ENCODE measurements at places on chromosomes 1 and 21.

DNA sequence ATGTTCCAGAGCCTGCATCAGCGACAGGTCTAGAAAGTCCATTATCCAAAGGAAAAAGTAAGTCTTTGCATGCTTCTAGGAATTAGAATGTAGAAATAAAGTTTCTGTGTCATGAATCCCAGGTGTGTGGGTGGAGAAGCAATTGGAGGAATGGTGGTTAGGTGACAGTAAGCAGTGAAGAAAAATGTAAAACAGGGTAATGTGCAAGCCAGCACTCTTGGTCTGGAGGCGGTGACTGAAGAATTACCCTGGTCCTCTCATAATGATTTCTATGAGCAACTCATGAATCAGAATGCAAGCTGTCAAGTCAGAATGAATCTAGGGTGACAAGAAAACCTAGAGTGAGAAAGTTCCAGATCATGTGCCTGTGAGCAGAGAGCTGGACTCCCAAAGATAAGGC, 33.6 kb downstream of the PLPPR4 start:
- DNase-seq, result no peak

- DNase-seq, result no peak
Measured at GRCh38 chr21:14690886-14691285, 144.8 kb upstream of the SAMSN1 start.

GRCh38 chr21:25857308-25858074, 122.7 kb downstream of the GABPA start:
- DNase-seq, result no peak

DNA sequence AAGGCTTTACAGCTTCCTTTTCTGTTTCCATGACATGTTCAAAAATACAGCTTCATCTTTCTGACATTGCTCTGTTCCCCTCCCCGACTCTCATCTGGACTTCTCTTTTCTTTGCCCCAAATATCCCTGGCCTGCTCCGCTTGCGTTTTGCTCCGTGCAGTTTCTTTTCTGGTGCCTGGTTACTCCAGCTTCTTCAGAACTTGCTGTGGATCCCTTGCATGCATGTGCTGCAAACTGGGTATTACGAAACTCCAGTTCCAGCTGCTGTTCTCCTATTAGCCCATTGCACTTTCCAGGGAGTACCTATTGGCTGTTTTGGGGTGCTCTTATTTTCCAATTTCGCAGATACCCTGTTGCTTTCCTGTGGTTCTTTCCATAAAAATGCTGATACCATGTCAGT, 9.9 kb upstream of the NDC1 start:
- no peak for DNase-seq

GRCh38 chr1:113333056-113333455, 57.3 kb upstream of the MAGI3 start:
- no peak for DNase-seq
